Pulmonary artery endothelial cell (primary cell): ENCODE measurements at places on chromosomes 2 and 18.

DNA sequence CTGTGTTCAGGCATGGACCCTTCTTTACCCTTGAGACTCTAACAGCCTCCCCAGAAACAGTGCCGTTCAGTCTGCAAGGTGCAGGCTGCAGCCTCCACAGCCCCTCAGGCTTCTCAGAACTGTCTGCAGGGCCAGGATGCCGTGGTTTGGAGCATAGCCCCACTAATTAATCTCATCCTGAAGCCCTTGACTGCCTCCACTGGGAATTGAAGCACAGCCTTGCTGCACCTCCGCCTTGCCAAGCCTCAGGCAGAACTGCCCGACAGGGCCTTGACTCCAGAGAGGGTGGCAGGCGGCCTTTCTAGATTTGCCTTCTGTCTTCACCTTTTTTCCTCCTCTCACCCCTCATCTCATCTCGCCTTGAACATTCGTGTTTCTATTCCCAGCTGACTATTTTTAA is 119.8 kb downstream of the NRP2 start:
- DNase-seq, result no peak

GRCh38 chr2:37776487-37776886 is 105.0 kb upstream of the CDC42EP3 start:
- peak; percentile 52 for DNase-seq

- DNase-seq, result peak; percentile 36
These were observed 73.4 kb downstream of the MARCHF4 start for GRCh38 chr2:216298719-216299495.

DNA sequence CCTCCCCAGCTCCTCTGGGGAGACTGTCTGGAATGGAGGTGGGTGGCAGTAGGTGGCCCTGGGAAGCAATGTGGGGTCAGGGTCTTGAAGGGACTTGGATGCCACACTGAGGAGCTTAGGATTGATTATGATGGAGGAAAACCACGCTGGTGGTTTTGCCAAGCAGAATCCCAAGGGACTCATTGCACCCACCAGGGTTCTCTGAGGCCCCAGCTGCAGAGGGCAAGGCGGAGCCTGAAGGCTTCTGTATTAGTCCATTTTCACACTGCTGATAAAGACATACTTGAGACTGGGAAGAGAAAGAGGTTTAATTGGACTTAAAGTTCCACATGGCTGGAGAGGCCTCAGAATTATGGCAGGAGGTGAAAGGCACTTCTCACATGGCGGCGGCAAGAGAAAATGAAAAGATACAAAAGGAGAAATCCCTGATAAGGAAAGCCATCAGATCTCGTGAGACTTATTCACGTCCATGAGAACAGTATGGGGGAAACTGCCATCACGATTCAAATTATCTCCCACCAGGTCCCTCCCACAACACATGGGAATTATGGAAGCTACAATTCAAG is 87.2 kb upstream of the YWHAQ start:
- DNase-seq, result no peak

- DNase-seq, result no peak
These were observed 120.2 kb upstream of the CTDP1 start for GRCh38 chr18:79559436-79559835.
